WTC11 (cell line): ENCODE measurements at places on chromosomes 5 and 9. TPM values are rescaled to one million over a fixed set of nuclear protein-coding genes. Genes with fewer than 3 reads are reported as not detected.

- DNase-seq, result no peak
Observed at GRCh38 chr5:90747175-90747574, 188.6 kb downstream of the ADGRV1 start.

DNA sequence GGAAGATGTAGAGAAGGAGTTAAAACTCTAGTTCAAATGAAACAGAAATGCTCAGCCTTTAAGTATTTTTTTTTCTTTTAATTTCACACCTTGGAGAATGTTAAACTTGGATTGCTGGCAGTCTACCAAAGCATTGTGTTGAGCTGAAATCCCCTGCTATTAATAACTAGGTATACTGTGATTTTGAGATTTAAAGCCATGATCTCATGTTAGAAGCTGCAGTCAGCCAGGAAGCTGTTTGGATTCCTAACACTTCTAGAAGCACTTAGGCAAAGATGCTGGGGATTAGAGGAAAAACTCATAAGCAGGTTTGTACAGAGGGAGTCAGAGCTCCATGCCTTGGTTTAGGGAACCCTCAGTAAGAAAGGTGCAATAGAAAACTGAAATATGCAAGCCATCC, 141.4 kb downstream of the KIF4B start:
- DNase-seq, result no peak

DNA sequence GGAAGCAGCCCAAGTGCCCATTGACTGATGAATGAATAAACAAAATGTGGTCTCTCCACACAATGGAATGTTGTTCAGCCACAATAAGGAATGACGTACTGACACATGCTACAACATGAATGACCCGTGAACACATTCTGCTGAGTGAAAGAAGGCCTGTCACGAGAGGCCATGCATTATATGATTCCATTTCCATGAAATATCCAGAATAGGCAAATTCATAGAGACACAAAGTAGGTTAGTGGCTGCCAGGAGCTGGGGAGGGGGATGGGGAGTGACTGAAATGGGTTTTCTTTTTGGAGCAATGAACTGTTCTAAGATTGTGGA, 41.4 kb downstream of the BICD2 start:
- no peak for DNase-seq

- no peak for DNase-seq
Observed at GRCh38 chr9:112207451-112207850, 32.4 kb upstream of the SUSD1 start.

The PTCD2 gene
- 13.0 to 14.3 TPM (median 13.8 TPM) in 3 replicates for total RNA-seq

The ZBTB26 gene
- total RNA-seq, result 6.3 to 7.8 TPM (median 7.3 TPM) in 3 replicates

The C1QTNF2 gene
- 0.25 to 0.52 TPM (median 0.44 TPM) in 3 replicates for total RNA-seq

The LCN1 gene
- total RNA-seq, result not detected in 3 replicates
